BJ (cell line): ENCODE measurements at places on chromosomes 6 and 20.

- no peak for DNase-seq
Observed at GRCh38 chr6:121698617-121699016, 263.2 kb downstream of the GJA1 start.

DNA sequence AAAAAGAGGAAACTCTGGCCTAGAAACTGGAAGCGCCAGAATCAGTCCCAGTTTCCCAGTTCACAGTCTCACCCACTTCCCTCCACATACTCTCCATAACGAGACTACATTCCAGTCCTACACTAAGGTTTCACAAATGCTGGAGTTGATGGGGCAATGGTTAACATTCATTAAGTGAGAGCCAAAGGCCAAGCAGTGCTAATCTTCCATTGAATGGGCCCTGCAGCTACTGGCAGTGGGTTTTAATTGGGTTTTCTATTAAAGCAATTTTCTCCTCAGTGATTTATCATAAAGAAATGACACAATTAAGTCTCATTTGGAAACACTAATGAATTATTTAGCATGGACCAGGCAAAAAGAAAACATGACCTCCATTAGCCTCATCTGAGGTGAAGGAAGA, 20.8 kb upstream of the NRSN1 start:
- no peak for DNase-seq

GRCh38 chr6:116247285-116247684, 6.6 kb downstream of the TSPYL4 start:
- no peak for DNase-seq

DNA sequence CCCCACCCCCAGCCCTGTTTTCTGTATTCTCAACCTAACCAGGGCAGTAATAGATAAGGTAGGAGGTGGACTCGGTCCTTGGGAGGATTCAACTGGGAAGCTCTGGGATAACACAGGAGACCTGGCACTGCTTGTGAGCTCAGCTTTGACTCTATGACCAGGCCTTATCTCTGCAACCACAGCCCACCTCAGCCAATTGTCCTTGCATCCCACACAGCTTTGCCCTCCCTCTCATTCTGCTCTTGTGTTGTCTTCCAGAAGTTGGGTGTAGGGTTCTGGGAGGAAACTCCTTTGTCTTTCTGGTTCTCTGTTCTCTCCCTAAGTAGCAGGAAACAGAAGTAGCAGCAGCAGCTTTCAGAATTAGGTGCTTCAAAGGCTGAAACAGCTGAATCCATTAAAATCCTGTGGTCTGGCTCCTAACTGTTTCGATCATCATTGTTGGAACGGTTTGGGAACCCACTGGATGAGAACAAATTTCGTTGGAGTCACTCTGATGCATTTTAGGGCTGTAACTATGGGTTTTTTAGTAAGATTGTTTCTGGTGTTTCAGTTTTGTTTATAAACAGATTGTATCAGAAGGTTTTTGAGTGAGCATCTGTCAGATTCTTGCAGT, 32.4 kb upstream of the SNX9 start:
- no peak for DNase-seq

GRCh38 chr6:69758214-69758613, 38.6 kb downstream of the LMBRD1 start:
- no peak for DNase-seq

DNA sequence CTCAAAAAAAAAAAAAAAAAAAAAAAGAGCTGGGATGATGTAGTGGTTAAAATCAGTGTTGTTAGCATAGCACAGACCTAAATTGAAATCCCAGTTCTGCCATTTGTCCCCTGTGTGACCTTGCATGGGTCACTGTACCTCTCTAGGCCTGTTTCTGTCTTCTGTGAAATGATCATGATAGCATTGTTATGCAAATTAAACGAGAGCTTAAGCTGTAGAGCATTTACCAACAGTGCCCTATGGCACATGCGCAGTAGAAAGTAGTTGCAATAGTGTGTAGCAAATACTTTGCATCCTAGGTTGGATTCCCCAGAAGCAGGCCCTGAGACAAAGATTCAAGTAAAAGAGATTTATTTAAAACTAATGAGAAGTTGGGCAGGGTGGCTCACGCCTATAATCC, 7.3 kb downstream of the PSORS1C2 start:
- no peak for DNase-seq

DNA sequence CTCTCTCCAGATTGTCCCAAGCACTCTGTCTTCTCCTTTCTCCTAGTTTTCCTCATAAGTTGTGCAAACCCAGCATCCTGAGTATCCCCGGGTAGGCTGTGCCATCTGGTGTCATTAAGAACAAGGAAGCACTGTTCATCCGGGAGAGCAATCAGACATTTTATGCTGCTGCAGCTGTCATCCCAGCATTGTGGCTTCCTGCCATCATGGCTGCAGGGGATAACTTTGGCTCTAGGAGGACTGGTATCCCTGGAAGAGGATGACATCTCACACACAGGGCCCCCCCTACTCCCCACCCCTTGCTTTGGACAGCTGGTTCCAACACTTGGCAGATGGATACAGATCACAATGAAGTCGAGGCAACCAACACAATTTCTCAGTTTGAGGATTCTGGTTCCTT, 1195.1 kb upstream of the MAP3K7 start:
- no peak for DNase-seq

- DNase-seq: no peak
Observed at GRCh38 chr6:157763904-157764177, 59.2 kb upstream of the SNX9 start.

DNA sequence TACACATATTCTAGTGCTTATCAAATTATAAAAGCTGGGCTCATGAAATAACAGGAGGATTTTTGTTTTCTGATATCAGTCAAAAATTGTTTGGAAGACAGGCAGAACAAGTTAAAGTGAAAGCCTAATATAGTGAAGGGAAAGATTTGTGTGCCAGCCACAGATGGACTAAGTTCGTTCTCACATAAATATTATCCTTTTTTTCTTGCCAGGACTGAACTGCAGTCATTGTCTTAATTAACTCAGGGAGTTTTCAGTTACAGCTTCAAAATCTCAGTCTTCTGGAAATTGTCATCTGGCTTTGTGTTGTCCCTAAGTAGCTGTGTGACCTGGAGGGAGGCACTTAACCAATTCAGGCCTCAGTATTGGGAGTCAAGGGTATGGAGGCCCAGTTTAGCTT, 40.7 kb downstream of the PLCB4 start:
- DNase-seq: no peak

GRCh38 chr6:158649289-158650143, at the start of gene SYTL3:
TSS of gene SYTL3 (plus strand) at chr6:158650054. CDS start at chr6:158663269, 13,215 bp downstream.
- DNase-seq: no peak

DNA sequence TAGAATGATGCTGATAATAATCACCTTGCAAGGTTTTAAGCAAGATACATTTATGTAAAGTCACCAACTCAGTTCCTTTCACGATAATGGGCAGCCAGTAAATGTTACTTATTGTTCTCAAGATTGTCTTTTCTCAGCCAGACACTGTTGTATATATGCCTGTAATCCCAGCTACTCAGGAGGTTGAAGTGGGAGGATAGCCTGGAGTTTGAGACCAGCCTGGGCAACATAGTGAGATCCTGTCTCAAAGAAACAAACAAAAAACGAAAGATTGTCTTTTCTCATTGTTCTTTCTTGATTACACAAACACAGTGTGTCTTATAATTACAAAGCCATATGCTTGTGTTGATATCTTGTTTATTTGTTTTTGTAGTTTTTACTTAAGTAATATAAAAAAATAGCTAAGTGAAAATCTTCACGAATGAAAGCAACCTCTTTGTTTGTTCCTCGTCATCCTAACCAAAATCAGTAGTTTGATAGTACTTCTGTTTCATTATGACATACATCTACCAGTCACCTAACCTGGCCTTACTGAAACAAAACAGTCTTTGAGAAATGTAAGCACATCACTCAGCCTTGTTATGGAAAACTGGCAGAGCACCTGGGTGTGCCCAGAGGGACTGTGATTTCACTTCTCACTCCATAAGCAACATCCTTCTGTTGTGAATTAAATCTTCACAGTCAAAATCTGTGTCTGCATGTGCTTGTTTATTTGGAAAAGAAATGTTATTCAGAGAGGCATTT, 436.2 kb upstream of the SOX4 start:
- DNase-seq: no peak

- DNase-seq: no peak
Observed at GRCh38 chr20:49054056-49054643, 8.0 kb downstream of the CSE1L start.

- DNase-seq: no peak
Observed at GRCh38 chr6:11241793-11242201, 9.3 kb upstream of the NEDD9 start.

DNA sequence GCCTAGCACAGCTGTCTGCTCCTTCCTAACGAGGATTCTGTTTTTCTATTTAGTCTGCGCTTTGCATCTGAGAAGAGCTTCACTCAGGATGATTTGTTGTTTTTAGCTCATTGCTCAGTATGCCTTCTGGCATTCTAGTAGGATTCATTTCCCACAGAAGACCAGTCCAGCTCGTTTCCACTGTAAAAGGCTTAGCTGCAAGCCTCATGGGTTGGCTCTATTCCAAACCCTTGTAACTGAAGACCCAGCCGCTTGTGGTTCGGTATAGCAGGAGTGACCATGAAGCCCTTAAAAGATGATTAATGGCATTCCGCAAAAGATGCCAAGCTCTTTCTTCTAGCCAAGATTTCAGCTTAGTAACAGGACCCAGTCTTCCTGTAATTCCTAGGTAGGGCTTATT, 7.2 kb downstream of the ADGRF1 start:
- peak; percentile 85 for DNase-seq

DNA sequence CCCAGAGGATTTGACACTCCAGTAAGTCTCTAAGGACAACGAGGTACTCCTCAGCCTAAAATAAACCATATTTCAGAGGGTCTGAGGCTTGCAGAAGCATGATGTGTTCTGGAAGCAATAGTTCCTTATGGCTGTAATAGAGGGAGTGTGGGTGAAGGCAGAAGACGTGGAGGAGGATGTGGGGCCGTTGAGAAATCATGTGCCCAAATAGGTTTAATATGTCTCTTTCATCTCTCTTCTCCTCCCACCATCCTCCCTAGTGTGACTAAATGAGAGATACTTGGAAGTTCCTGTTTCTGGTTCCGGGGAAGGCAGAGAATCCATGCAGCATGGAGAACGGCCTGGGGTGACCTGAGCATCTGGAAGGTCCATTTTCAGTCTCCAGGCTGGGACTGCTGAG, 174.0 kb upstream of the RSPO3 start:
- DNase-seq: no peak

DNA sequence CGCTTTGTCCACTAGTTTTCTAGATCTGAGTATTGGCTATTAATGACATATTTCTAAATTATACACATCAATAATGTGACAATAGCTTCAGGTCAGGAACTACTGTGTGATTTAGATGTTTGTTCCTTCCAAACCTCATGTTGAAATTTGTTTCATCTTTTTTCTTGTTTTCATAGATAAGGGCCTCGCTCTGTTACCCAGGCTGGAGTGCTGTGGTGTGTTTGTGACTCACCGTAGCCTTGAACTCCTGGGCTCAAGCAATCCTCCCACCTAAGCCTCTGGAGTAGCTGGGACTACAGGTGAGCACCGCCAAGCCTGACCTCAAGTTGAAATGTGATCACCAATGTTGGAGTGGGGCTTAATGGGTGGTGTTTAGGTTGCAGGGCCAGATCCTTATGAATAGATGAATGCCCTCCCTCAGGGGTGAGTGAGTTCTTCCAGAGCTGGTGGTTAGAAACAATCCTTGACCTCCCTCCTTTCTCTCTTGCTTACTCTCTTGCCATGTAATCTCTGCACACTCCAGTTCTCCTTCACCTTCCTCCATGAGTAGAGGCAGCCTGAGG, 5.9 kb upstream of the NQO2 start:
- no peak for DNase-seq

GRCh38 chr6:422433-423054, 31.0 kb downstream of the IRF4 start:
- peak; percentile 48 for DNase-seq

GRCh38 chr20:62876902-62877816, 15.5 kb upstream of the TCFL5 start:
- DNase-seq: no peak

GRCh38 chr6:1912731-1913130, 303.0 kb downstream of the FOXC1 start:
- DNase-seq: no peak

DNA sequence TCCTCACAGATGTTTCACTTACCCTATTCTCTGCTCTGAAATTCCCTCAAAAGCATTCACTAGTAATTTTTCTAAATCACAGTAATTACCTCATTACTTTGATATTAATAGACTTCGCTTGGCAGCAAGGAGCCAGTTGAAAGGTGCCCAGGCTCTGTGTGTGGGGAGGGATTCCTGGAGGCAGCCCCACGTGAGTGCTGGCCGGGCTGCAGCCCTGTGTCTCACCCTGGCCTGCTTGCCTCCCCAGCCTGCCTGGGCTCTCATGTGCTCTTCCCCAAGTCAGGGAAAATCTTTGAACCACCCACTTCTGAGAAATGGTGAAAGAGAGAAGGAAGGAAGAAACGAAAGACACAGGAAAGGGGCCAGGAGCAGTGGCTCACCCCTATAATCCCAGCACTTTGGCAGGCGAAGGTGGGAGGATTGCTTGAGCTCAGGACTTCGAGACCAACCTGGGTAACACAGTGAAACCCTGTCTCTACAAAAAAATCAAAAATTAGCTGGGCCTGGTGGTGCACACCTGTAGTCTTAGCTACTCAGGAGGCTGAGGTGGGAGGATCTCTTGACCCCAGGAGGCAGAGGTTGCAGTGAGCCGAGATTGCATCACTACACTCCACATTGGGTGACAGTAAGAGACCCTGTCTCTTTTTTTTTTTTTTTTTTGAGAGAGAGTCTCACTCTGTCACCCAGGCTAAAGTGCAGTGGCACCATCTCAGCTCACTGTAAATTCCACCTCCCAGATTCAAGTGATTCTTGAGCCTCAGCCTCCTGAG, 20.0 kb upstream of the SNTA1 start:
- no peak for DNase-seq

DNA sequence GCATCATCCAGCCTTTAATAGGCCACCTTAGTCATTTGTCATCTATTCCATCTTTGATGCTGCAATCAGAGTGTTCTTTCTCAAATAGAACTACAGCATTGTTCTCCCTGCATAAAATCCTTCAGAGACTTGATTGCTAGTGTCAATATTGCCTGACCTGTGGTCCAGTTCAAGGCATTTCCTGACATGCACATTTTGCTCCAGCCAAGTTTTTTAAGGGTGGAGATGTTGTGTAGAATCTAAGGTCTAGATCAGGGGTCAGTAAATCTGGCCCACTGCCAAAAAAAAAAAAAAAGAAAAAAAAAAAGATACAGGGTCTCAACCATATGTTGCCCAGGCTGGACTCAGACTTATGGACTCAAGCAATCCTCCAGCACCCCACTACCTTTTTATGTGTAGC, 354.4 kb downstream of the FRK start:
- DNase-seq: no peak

GRCh38 chr6:101482606-101483005, 89.1 kb downstream of the GRIK2 start:
- no peak for DNase-seq
